Activated T-cell treated with anti-CD3 and anti-CD28 coated beads for 24 hours (primary cell): ENCODE measurements at places on chromosomes 12 and 14.

- no peak for DNase-seq
Measured at GRCh38 chr12:110266980-110267620, 13.9 kb upstream of the ATP2A2 start.

DNA sequence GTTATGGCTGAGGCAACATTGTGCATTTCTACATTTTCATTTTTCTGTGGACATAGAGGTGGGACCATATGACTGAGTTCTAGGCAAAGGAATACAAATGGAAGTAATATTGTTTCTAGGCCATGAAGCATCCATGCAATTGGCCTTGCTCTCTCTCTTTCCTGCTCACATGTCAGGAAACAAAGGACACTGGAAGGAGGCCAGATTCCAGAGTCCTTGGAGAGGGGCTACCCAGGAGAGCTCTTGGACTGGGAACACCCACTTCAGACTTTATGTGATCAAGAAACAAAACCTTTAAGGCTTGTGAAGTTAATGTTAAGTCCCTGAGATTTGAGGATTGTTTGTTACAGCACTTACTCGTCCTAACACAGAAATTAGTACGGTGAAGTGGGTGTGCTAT is 32.8 kb downstream of the PDZRN4 start:
- DNase-seq, result no peak

GRCh38 chr12:91507754-91508153 is 325.1 kb upstream of the DCN start:
- DNase-seq, result no peak

DNA sequence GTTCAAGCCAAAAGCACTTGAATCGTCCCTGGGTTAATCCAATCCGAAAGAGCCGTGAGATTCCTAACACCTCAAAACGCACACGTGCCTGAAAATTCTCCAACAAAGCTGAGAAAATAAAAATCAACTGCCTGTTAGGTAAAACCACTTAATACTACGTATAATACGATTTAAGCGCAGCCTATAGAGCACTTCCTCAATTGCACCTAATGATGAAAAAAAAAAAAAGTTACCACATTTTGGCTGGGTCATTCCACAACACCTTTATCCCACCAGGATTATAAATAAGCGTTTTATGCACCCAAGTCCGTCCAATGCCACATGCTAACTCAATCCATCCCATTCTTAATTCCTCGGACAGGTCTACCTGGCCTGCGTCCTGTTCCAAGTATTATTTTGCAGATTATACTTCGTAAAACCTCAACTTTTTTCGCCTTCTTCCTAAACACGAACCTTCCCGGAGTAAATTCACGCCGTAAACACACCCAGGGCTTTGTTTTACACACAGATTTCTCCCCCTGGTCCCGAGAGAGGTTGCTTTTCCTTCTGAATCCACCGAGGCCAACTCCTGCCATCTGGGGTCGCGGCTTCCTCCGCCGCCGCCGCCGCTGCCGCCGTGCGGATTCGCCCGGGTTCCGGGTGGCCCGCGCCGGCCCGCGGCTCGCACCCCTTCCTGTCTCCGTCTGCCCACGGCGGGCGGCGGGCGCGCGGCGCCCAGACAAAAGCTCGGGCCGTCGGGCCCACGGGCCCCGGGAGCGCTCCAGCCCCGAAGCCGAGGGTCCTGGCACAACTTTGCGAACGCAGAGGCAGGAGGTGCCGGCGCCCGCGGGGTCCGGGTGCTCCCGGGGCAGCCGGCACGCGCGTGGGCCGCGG is 66.2 kb downstream of the RNF34 start:
- DNase-seq, result peak; percentile 20

- no peak for DNase-seq
Measured at GRCh38 chr12:7937833-7938506, 2.0 kb upstream of the SLC2A3 start.

- no peak for DNase-seq
Measured at GRCh38 chr14:91289464-91289863, 45.0 kb upstream of the GPR68 start.

DNA sequence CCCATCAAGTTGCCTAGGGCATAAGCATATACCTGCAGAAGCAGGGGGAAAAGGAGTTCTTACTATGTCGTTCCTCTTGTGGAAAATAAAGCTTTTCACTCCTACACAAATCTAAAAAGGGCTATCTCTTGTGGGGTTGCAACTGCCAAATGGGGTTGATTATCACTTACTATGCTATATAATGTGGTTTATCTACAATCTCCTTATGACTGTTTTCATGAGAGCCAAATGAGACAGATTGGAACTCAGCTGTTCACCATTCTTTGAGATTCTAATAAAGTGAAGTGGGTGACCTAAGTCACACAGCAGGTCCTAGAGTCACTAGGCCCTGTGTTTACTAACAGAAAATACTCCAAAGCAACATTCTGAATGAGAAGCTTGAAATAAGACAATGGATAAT is 47.7 kb downstream of the CIT start:
- DNase-seq, result no peak

- DNase-seq, result no peak
Measured at GRCh38 chr14:61569308-61569707, 126.0 kb upstream of the HIF1A start.

DNA sequence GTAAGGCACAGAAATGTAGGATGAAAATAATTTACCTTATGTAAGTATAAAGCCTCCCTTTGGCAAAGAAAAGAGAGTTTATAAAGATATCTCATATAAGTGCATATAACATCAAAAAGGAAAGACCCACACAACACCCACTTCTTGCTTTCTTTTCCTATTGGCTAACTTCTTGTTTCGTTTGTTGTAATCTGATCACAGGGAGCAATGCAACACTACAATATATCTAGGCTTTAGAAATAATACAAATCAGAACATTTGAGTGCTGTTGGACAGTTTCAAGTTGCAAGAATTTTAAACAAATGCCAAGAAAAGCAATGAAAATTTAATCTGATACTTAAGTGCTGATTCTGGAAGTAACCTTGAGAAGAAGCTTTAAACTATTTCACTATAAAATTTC is 1.3 kb downstream of the FGD6 start:
- DNase-seq, result no peak

GRCh38 chr12:2940564-2940963 is 18.6 kb upstream of the TEAD4 start:
- no peak for DNase-seq

GRCh38 chr12:7512553-7512952 is 9.0 kb upstream of the CD163 start:
- no peak for DNase-seq

DNA sequence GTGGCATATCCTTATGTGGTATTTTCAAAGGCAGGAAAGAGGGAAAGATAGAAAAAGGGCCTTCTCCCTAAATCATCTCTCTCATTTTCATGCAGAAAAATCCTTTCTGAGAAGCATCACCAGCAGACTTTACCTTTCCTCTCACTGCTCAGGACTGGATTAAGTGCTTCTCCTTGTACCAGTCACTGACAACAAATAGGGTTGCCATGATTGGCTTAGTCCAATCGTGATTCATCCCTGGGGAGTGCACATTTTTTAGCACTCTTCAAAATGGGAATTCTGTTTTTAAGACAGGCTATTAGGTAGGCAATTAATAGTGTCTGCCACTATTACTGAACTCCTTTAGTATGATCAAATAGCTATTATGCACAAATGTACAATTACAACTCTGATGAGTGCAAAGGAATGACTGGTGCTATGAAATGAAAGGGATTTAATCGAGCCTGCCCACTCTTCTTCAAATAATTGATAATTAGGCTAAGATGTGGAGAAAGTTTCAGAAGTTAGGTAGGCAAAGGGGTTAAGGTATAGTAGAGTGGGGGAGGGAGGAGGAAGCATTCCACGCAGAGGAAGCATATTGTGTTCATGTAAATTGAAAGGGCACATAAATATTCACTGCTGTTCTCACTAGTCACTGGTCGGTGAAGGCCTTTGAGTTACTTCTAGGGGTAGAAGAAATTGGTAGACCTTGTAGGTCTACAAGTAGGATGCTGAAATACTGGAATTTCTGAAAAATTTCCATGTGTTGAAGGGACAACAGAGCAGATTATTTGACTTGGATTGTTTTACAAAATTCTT is 84.0 kb downstream of the MSRB3 start:
- no peak for DNase-seq

- DNase-seq, result no peak
Measured at GRCh38 chr12:105705765-105706164, 375.3 kb downstream of the C12orf75 start.

DNA sequence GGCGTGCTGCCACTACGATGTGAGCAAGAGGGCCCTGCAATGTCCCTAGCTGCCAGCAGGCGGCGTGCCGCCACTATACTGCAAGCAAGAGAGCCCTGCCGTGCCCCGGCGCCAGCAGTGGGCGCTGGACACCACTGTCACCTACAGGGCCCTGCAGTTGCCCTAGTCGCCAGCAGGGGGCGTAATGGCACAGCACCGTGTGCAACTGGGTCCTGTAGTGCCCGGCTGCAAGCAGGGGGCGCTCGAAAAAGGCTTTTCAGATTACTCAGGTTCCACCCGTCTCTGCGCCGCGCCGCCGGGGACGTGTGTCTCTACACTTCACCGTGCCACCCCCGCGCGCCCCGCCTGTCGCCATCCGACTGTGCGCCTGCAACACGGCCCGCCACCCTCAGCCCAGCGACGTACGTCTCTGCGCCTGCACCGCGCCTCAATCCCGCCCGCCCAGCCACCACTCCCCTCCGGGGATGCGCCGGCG is 1356.9 kb downstream of the TMEM121 start:
- DNase-seq, result no peak

- DNase-seq, result no peak
Measured at GRCh38 chr14:55238019-55238680, 33.1 kb upstream of the FBXO34 start.

DNA sequence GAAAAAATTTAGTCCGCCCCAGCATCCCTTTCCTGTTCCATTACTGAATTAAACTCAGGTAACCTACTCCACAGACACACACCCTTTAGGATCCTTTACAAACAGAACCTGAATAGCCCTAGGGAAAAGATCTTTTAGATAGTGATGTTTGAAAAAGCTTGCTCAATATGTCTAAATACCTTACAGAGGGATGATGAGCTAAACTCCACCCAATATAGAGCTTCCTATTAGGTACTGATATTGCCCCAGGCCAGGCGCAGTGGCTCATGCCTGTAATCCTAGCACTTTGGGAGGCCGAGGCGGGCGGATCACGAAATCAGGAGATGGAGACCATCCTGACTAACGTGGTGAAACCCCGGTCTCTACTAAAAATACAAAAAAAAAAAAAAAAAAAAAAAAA is 50.1 kb downstream of the FERMT2 start:
- no peak for DNase-seq

DNA sequence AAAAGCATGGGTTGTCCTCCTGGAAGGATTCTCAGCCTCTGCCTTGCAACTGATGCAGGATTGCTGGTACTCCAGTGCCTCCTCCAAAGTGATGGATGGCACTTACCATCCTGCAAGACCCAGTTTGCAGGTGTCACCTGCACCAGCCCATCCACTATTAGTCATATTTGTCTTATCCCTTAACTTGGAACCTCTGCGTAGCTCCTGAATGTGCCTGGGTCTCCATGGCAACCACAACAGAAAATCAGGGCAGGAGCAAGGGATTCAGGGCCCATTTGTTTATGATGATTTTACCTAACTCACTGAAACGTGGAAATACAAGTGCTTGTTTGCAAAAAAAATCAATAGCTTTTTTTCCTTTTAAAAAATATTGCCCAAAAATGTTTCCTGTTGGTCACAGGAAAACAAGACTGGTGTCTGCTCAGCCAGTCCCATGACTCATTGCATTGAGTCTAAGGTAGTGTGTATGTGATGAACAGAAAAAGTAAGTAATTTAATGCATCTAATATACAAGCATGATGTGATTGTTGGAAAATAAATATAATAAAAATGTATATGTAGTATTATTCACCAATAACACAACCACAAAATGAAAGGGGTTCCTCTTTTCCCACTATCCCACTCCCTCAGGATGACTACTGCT is 1196.3 kb upstream of the TMEM132C start:
- no peak for DNase-seq

DNA sequence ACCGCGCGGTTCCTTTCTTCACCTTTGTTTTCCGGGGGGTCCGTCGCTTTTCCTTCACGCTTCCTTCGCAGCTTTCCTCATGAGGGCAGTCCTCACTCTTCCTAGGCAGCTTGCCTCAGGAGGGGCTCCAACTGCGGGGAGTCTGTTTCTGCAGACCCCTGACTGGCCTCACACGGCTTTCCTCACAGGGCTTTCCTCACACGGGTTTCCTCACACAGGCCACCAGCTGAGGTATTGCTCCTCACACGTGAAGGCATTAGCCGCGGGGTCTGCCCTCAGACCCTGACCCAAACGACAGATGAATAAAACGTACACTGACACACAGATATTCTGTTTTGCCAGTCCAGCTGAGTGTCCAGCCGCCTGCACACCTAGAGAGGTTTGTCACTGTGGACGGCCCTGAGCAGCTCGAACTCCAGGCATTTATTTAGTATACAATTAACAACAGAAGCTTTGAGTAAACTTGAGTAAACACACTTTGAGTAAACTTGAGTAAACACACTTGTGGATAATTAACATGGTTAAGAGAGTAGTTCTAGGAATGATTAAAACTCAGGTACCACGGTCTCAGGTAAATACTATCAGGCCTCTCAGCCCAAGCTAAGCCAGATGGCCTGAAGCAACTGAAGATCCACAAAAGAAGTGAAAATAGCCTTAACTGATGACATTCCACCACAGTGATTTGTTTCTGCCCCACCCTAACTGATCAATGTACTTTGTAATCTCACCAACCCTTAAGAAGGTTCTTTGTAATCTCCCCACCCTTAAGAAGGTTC is 16.1 kb upstream of the LYZ start:
- no peak for DNase-seq
